ENCODE measurements at places on chromosomes 11 and 22.

- no peak for DNase-seq
Observed at GRCh38 chr11:46238078-46238966, 39.1 kb upstream of the CREB3L1 start.

DNA sequence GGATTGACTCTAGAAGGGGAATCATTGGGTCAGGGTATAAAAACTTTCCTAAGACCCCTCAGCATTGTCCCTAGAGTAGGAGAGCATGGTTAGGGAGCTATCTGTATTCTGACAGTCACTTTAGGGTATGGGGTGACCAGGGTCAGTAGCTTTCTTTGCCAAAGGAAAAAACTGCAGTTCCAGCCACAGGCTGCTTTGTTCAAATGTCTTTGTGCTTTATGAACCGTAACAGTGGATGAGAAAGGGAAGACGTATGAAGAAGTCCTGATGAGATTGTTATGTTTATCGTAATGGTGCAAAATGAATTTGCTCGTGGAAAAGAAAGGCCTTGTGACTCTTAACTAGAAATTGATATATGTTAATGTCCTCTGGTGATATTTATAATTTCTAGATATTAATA lies 30.0 kb downstream of the CYB5R2 start:
- no peak for DNase-seq

- DNase-seq: no peak
Observed at GRCh38 chr11:58285483-58286040, 17.5 kb upstream of the OR10W1 start.

- no peak for DNase-seq
Observed at GRCh38 chr11:121773076-121773475, 320.3 kb upstream of the SORL1-AS1 start.

GRCh38 chr11:3942956-3943497 lies 87.6 kb downstream of the STIM1 start:
- DNase-seq: no peak

DNA sequence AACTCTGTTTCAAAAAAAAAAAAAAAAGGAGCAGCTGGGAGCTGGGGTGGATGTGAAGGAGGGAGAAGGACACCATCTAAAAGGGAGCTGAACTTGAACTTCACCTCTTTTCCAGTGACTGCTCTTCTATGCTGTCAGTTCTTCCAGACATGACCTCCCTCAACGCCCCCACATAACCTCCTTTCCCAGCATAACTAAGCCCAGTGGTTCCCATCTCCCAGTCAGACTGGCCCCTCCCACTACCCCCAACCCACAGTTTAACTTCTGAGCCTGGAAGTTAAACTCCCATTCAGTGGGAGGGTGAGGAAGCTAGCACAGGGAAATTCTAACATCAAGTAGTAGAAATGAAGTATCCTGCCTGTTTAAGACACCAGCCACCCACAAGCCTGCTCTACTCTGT lies 1.8 kb downstream of the ARHGAP1 start:
- DNase-seq: no peak

GRCh38 chr11:109000531-109000930 lies 335.7 kb downstream of the DDX10 start:
- DNase-seq: no peak

DNA sequence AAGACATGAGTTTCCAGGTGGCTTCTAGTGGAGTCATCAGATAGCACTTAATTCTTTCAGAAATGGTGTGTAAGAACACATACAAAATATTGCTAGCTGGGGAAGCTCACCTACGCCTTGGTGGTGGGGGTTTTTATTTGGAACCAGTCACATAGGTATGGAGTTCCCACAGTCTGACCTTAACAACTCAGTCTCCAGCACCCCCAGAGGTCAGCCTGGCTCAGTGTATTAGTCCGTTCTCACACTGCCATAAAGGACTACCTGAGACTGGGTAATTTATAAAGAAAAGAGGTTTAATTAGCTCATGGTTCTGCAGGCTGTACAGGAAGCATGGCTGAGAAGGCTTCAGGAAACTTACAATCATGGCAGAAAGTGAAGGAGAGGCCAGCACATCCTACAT lies 317.5 kb upstream of the ZC3H12C start:
- DNase-seq: no peak

DNA sequence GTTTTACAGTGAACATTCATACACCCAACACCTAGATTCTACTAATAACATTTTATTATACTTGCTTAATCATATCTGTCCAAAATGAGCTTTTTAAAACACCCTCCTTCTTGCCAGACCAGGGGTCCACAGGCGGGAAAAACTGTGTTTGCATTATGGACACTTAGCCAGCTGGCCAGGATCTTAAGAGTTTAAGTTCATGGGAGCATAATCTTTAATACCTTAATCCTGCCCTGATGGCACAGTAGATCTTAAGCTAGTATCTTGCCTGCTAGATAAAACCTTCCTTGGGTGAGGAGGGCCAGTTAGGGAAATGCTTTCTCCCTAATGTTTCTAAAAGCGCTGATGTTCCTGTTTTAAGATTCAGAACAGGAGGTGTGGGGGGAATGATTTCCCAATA lies 13.1 kb upstream of the CCDC134 start:
- DNase-seq: no peak

DNA sequence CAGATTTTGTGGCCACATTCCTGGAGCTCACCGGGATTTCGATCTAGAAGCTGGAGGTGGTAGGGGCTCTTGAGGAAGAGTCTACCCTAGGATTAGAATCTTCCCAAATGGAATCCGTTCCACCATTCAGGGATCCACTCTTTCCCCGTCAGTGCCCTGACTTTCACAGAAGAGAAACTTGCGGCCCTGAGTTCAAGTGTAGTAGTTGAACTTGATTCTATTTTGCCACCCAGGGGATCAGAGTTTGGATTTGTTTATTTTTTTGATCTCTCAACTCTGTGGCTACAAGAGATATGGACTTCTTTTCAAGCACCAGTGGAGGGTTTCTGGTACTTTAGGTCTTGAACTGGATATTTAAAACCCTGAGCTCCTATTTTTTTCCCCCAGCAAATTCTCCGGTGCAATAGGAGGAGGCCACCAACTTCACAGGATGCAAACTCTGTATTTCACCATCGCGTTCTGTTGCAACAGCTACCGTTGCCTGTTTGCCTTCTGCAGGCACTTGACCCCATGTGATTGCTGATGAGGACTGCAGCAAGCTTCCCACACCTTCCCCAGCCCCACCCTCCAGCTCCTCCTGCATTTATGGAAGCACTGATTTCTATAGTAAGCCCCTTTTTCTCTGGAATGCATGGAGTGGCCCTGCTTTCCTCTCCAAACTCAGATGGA lies 14.8 kb upstream of the MRGPRF start:
- no peak for DNase-seq

DNA sequence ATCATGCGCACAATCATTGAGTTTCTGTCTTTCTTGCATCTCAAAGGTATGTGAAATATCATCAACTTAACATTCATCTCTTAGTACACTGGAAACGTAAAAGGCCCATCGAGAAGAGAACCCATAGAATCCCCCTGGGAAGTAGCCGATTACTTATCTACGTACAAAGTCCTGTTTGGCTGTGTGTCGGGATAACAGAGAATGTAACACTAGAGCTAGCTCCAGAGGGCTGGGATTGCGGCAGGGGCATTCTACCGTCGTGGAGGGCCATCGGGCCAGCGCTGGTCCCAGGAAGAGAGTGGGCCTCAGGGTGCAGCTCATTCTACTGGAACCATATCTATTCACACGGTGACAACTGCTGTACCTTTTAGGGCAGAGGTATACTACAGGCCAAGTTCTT lies 4.5 kb downstream of the GAL start:
- no peak for DNase-seq

GRCh38 chr22:25085156-25085555 lies 114.5 kb upstream of the CRYBB3 start:
- no peak for DNase-seq

GRCh38 chr11:44727373-44728287 lies 868 bp downstream of the TSPAN18 start:
- DNase-seq: peak; percentile 81

GRCh38 chr11:19872512-19873145 lies 160.0 kb downstream of the NAV2 start:
- no peak for DNase-seq

DNA sequence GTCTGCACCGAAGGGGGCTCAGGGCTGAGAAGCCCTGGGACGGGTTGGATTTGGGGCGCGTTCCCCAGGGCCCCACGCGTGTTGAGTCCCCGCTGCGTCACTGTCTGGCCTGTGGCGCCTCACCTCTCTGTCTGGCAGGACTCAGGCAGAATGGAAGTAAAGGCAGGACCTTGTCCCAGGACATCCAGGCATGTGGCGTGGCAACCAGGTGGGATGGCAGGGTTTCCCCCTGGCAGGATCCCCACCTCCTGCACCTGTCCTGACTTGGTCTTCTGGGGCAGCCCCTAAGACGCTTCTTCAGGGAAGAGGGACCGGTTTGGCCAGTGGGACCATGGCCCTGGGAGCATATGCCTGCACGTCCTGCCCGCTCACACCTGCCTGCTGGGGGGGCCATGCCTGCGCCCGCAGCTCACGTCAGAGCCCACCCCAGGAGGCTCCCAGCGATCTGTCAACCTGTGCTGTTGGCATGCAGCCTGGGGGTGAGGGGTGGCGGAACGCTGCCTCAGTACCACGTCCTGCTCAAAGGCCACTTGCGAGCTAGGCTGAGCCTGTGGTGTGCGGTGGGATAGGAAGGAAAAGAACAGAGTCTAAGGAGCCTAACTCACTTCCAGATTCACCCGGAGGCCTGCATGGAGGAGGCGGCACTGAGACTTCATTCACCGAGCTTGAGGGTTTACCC lies 72.7 kb downstream of the KCNQ1 start:
- DNase-seq: peak; percentile 9

DNA sequence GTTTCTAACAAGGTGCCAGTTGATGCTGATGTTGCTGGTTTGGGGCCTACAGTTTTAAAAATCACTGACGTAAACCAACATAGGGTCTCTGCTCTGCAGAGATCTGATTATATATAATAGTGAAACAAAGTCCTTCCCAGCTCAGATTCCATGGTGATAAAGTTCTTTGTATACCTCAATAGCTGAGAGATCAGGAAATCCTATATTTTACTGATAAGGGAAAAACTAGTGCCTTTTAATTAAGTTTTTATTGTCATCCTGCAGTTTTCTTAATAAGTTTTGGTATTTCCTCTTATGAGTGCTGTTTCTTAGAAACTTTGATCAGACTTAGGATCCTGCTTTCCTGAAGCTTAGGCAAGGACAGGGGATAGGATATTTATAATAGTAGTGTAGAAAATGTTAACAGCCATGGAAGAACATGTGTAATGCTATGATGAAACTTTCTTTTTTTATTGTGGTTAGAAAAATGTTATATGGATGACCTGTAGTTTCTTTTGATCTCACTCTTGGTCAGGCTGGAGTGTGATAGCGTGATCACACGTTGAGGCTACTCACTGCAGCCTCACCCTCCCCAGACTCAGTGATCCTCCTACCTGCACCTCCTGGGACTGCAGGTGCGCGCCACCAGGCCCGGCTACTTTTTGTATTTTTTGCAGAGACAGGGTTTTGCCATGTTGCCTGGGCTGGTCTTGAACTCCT lies 14.1 kb downstream of the CAPRIN1 start:
- DNase-seq: no peak

DNA sequence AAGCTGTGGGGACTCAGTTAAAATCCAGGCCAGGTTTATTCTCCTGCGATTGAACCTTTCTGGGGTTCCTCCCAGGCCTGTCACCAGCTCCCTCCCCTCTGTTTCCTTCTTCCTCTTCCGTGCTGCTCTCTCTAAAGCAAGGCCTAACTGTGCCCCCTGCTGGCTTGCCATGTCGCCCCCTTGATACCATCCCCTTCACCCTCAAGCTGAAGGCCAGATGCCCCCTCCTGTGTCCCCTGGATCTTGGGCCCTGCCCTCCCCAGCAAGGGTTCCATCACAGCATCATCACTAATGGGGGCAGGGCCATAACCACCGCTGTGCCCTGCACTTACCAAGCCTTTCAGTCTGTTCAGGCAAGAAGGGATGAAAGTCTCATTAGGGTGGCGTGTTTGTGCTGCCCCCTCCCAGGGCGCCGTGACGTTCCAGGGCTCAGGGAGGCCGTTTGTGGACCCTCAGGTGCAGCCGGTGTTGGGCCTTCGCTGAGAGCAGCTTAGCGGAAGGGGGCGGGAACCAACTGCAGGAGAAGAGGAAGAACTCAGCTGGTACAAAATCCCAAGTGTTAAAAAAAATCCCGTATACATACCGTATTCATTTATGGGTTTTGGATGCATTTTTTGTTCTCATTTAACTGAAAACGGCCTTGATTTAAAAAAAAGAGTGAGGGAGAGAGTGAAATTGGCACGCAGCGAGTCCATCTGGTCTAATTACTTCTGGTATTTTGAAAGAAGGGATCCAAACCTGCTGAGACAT lies 69.9 kb downstream of the MPPED1 start:
- no peak for DNase-seq

GRCh38 chr22:29133603-29134133 lies 60.8 kb downstream of the KREMEN1 start:
- no peak for DNase-seq

DNA sequence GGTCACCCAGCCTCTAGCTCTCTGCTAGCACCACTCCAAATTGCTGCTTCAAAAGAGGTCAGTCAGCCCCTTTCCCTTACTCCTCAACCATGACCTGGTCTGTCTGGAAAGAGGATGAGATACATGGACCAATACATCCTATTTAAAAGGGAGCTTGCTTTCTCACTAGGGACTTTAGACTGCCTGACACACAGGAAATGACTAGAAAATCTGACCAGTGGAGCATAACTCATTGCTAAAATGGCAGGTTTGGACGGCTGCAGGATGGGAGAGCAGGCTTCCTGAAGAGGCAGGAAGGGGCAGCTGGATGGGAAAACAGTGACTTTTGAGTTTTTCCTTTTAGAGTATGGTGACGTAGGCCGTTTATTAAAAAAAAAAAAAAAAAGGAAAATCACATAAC lies 25.3 kb downstream of the STIM1 start:
- no peak for DNase-seq

GRCh38 chr11:117838901-117839300 lies 14.4 kb upstream of the FXYD2 start:
- peak; percentile 26 for DNase-seq

GRCh38 chr11:821512-822371 lies 3.0 kb downstream of the PNPLA2 start:
- no peak for DNase-seq

DNA sequence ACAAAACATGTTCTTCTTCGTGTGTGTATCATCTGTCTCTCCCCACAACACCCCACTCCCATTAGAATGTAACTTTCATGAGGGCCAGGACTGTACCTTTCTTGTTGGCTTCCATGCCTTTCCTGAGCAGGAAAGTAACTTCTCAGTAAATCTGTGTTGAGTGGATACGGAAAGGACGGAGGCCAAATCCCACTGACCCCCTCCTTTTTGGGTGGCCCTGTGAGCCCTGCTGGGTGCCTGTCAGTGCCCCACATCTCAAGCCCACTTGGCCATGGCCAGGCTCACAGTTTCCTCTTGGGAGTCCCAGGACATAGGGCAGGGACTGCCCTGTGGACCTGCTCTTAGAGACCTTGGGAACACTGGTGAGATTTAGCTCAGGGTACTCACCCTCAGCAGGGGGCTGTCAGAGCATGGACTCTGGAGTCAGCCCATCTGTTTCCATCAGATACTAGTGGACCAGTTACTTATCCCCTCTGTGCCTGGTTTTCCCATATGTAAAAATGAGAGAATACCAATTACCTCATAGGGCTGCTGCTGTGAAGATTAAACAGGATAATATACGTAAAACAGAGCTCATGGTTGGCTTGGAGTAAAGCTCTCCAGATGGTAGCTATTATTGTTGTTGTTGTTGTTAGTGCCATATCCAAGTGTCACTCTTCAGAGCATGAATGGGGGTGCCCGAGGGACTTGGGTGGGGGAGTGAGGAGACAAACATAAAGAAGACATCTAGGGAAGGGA lies 1.0 kb upstream of the C11orf96 start:
- DNase-seq: no peak

- DNase-seq: no peak
Observed at GRCh38 chr11:58654908-58655296, 32.4 kb downstream of the CNTF start.

Data from head of caudate nucleus (tissue), 42 donors.